ENCODE measurements at places on chromosomes 7 and 10.

- DNase-seq, result no peak
Measured at GRCh38 chr7:158840604-158841003, 11.3 kb upstream of the ESYT2 start.

DNA sequence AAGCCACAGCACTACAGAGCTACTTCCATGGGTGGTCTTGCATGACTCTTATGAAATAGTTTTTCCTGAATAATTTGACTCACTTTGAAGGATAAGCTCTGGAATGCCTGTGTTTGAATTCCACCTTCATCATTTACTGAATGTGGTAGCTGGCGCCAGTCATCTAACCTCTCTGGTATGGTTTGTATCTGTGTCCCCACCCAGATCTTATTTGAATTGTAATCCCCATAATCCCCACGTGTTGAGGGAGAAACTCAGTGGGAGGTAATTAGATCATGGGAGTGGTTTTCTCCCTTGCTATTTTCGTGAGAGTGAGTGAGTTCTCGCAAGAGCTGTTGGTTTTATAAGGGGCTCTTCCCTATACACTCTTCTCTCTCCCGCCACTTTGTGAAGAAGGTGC is 11.2 kb upstream of the SLC13A1 start:
- no peak for DNase-seq

GRCh38 chr7:83643739-83644138 is 5.2 kb downstream of the SEMA3E start:
- DNase-seq, result no peak

DNA sequence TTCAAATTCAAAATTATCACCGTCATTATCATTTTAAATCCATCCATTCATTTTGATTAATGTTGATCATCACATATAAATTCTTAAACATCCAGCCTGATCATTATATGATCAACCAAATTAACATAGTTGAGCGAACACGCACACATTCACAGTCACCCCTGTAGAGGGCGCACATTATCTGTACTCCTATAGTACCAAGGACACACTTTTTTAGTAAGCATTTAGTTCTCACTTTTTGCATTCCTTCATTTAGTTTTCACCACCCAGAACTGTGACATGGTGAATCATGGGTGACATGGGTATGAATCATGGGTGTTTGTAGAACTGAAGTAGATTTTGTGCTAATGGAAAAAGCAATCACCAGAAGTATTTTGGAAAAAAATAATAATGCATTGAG is 26.0 kb upstream of the ZNF735 start:
- no peak for DNase-seq

DNA sequence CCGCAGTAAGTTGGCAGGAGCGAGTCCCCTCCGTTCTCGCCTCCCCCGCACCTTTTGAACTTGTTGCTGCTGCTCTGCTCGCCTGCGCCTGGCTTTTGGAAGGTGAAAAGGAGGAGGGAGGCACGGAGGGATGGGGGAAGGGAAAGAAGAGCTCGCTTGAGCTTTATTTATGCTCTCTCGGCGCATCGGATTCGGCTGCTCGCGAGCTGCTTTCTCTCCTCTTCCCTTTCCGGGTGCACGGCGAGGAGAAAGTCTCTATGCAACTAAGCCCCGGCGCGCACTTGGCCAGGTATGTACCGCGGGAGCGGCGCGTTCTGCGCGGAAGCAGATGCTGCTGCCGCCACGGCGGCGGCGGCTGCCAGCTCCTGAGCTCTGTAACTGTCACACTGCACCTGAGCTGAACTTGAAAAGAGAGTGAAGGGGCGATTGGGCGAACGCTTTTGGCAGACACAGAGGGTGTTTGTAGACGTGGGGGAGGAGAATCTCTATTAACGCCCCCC is 551 bp downstream of the KCND2 start:
- DNase-seq, result no peak

DNA sequence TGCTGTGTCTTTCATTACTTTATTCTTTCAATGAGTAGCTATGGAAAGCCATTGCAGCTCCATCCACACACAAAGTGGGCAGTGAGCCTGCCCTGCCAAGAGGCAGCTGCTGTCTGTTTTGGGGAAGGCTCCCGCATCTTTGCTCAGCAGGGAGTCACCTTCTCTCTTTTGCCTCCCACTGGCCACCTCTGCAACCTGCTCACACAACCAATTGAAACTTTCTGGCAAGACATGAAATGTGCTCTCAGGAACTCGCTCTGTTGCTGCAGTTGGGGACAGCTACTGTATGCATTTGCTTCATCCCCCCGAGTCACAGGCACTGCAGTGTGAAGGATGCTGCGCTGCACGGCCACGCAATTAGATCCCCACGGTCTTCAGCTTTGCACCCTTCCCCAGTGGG is 244.8 kb upstream of the NFE2L3 start:
- no peak for DNase-seq

Data from CD4-positive, alpha-beta T cell treated with Interleukin-6 at 100 ng/mL for 8 hours (primary cell).